ENCODE measurements at places on chromosomes 12 and 14.

GRCh38 chr12:3135522-3136461, 58.6 kb downstream of the TSPAN9 start:
- DNase-seq = peak; percentile 12

- DNase-seq = no peak
These were observed 30.8 kb downstream of the PAWR start for GRCh38 chr12:79659961-79660431.

GRCh38 chr12:85029456-85029855, 6.6 kb downstream of the TSPAN19 start:
- no peak for DNase-seq

DNA sequence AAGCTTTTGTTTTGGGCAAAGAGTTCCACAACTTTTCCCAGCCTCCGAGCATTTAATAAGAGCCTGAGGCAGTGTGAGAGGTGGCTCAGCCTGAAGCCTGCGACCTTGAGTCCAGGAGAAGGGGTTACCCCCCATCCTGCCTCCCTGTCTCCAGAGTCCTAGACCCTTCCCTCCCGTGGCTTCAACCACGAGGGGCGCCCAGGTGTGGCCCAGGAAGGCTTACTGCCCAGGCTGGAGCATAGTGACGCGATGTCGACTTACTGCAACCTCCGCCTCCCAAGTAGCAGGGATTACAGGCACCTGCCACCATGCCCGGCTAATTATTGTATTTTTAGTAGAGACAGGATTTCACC, 641 bp downstream of the LRRC43 start:
- DNase-seq = no peak

DNA sequence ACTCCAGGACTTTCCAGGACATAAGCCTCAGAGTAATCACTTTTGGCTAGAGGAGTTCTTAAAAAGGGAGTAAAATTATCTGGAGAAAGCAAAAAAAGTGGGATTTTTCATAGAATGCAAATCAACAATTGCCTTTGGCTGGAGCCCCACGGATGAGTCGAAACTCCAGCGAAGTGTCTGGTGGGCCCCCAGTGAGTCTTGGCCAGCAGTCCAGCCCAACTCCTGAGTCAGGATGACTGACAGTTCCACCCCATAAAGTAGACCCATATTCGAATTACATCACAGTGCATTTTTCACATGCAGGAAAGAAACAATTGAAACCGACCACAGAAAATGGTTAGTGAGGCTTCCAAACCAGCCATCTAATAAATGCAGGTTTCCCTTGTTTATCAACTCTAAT, 265.7 kb downstream of the BCL11B start:
- no peak for DNase-seq

- DNase-seq = no peak
These were observed 291.8 kb downstream of the ERC1 start for GRCh38 chr12:1282670-1283315.

DNA sequence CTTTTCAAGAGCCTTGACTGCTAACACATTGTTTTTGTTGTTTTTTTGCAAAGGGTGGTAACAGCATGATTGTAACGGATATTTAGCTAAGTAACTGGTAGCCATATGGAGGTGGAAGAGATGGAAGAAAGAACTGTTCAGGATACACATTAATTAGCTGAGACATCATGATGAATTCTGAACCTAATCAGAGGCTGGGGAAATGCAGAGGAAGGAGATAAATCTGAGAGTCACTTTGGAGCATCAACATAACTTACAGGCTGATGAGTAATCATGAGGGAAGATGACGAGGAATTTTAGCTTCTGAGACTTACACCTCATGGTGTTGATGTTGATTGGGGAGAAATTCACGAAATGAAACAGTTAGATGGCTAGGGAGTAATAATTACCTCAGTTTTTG, 62.3 kb downstream of the NIN start:
- DNase-seq = no peak

GRCh38 chr14:23555533-23555881, 564 bp upstream of the THTPA start:
- no peak for DNase-seq

GRCh38 chr12:62299617-62300016, 39.4 kb downstream of the USP15 start:
- DNase-seq = no peak

DNA sequence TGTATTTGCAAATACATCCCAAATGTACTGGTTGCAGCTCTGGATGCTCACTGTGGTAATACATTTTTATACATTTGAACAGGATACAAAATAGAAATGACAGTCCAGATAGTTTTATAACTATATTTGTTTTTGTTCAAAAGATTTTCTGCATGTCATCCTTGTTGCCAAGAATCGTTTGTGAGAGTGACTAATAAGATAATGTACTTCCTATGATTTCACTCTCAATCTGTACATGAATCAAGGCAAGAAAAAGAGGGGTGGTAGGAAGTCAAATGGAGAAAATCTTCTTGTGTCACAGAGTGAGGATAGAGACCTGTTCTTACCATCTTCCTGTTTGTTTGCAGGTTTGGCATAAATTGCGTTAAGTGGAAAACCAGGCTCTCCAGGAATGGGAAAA, 13.9 kb downstream of the ARPC3 start:
- DNase-seq = no peak

GRCh38 chr12:133225527-133225926, 10.2 kb downstream of the ANHX start:
- DNase-seq = no peak

GRCh38 chr12:6201213-6201608, 1.0 kb downstream of the CD9 start:
- no peak for DNase-seq

GRCh38 chr12:12476857-12477531, 85.7 kb downstream of the DUSP16 start:
- DNase-seq = peak; percentile 80

DNA sequence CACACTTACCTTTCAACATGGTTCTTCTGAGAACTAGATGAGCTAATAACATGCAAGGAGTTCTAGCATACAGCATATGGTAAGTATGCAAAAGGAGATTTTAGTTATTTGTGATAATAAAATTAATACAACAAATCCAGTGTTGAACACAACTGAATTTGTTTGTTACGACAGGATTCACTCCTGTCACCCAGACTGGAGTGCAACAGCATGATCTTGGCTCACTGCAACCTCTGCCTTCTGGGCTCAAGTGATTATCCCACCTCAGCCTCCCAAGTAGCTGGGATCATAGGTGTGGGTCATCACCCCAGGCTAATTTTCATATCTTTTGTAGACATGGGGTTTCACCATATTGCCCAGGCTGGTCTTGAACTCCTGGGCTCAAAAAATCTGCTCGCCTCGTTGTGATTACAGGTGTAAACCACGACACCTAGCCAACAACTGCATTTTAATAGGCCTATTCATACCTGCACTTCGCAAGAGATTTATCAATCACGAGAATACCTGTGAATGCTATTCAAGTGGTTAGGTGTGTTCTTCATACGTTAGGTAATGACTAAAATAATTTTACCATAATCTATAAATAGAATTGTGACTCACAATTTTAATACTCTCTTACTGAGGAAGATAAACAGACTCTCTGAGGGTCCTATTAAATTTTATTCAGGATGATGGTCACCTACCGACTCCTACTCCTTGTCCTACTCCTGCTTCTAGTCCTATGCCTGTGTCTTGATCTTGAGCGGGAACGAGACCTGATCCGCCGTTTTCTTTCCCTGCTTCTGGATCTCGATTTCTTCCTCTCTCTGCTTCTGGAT, 10.0 kb downstream of the RSRC2 start:
- no peak for DNase-seq
